GM12865 (cell line): ENCODE measurements at places on chromosomes 3 and 15.
A peak's percentile ranks its signal among the peaks of the same experiment; 100 is the strongest.

- peak; percentile 60 for DNase-seq
Observed at GRCh38 chr15:34436956-34437442, 609 bp downstream of the GOLGA8A start.

GRCh38 chr3:150074277-150074676 lies 103.6 kb upstream of the PFN2 start:
- DNase-seq: peak; percentile 55

DNA sequence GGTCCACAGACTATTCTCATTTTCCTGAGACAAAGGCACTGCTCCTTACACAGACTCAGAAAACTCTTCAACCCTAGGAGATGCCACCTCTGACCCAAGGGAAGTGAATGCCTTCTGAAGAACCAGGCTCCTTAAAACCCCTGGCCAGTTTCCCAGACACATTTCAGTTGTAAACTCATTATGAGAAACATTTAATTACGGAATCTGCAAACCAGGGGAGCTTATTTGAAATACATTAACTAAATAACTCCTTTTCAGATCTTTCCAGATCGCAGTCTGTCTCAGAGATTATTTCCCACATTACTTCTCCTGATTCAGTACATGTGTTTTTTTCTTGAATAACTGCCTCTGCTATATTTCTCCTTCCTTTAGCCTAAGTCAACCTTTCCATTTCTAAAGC lies 17.6 kb downstream of the MYO5A start:
- no peak for DNase-seq

DNA sequence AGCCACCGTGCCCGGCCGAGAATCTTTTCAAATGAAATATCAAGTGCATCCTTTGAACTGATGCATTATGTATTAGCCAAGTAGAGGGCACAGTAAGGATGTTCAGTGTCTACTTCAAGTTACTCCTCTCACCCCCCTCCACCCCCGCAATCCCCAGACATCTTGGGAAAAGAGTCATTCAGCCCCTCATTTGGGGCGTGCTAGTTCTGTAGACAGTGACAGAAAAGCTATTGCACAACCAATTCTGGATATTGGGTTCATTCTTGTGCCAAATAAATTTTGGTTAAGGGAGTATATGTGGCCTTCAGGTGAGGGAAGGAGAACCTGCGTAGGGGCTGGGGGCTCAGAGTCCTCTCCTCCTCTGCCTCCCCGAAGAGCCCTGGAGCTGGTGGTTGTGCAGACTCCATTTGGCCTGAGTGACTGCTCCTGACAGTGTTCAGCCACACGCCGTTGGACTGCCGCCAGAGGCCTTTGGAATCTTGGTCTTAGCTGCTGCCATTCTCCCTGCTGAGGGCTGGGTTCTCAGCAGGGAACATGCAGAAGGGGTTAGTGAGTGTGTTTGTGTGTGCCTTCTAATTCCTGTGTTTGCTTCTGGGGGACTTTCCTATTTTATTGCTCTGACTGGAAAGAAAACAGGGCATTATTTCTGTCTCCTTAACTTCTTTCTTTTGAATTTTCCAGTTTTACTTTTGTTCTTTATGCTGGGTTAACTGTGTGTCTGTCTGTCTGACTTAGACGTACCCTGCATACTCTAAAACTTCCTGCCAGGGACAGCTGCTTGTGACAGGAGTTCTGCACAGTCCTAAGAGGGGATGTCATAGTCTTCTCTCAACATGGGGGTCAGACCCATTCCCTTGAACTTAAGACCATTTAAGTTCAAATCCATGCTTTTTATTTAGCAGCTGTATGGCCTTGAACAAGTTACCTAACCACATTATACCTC lies 21.0 kb downstream of the RARB start:
- no peak for DNase-seq
